ENCODE measurements at places on chromosomes 12 and 14.
A peak's percentile ranks its signal among the peaks of the same experiment; 100 is the strongest.

DNA sequence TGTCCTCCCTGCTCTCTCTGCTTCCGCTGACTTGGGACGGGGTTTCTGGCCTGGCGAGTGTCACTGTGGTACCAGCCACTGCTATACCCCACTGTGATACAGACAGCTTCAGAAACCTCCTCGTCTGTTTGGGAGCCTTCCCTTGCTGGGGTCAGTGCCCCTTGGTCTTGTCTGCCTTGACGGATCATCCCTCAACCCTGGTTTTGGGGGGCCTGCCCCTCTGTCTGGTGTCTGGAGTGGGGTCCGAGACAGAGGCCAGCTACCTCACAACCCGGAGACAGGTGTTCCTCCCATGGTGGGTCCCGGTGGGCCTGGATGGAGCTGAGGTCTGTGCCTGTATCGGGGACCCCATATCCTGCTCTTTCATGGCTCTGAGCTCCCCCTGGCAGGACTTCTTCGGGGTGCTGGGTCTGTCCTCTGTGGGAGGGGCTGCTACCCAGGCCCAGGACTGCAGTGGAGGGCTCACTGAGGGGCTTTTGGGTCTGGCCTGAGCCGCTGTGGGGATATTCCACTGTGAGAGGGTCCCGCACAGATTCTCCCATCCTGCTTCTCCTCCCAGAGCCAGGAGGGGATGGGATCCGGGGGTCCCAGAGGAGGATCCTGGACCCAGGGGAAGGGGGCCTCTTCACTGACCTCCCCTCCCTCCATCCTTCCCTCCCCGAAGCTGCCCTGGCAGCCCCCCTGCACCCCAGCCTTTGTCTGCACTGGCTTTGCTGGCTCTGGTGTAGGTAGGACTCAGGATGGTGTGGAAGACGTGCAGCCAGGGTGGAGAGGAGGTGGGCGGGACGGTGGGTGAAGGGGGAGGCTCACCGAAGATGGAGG lies 365.5 kb downstream of the TMEM121 start:
- no peak for DNase-seq

DNA sequence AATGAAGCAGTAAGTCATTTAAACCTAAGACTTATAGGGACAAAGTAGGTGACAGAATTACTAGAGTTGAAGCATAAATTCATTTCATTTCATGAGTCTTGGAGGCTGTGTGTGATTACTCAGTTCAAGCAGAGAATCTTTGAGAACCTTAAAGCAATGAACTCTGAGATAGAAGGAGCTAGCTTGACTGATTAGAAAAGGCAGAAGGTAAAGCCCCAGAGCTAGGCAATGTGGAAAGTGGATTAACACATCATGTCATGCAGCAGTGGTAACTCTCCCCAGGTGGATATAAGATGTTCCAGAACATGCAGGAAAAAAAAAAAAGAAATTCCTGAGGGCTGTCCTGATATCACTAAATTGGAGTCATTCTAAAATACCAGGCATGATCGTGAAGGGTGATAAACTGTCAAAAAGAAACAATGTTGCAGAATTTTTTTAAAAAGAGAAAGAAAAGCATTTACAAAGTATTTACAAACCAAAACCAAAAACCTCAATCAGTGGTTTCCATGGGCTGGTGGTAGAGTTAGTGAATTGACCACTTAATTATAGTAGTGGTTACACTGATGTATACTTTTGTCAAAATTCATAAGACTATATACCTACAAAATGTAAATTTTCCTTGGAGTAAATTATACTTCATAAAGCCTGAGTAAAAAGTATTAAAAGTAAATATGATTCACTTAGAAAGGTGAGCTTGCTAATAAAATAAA lies 12.7 kb upstream of the SLC16A7 start:
- no peak for DNase-seq

- no peak for DNase-seq
Observed at GRCh38 chr12:71703206-71703605, 17.3 kb downstream of the TMEM19 start.

GRCh38 chr12:104790296-104791125 lies 167.6 kb downstream of the SLC41A2 start:
- DNase-seq: peak; percentile 15

- DNase-seq: no peak
Observed at GRCh38 chr12:126772171-126772864, 1494.7 kb upstream of the TMEM132C start.

- no peak for DNase-seq
Observed at GRCh38 chr12:46300910-46301309, 32.1 kb upstream of the SLC38A1 start.
